ENCODE measurements at places on chromosomes 6 and 20.

DNA sequence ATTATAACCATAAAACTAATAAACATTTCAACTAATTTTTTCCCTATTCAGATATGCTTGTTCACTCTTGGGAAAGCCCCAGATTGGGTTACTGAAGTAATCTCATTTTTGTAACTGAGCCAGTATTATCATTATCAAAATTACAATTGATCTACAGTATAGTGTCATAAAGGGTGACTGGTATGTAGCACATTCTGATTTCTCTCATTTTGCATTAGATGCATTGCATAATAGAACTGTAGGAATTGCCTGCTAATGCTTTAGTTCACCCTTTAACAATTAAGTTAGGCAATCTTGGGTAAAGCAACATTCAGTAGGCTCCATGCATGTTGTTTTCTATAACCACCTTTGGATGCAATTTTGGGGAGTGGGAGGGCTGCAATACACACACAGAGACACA is 150.8 kb upstream of the FLRT3 start:
- no peak for DNase-seq

DNA sequence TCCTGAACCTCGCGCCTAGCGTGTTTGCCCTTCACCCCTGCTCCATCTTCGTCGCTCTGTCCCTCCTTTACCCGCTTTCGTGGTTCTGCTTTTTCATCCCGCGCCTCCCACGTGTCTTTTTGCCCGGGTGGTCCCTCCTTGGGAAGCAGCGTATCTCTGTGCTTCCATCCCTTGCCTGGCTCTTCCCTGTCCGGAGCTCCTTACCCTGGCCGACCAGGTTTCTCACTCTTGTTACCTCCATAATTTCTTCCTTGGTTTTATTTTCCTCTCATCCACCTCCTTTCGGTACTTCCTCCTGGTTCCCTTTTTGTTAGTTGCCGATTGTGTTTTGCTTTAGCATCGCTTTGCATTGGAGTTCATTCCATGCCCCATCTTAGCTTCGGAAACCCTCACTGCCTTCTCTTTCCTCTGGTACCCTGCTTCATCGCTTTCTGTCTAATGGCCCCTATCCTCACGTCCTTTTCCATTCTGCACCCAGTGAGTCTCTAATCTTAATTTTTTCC is 735 bp downstream of the FAM135A start:
- DNase-seq = no peak

- no peak for DNase-seq
Observed at GRCh38 chr6:125665295-125665814, 84.1 kb upstream of the HEY2 start.

GRCh38 chr20:25382704-25383370 is 7.8 kb downstream of the ABHD12 start:
- DNase-seq = no peak

GRCh38 chr20:47093320-47093966 is 198.8 kb downstream of the EYA2 start:
- no peak for DNase-seq

DNA sequence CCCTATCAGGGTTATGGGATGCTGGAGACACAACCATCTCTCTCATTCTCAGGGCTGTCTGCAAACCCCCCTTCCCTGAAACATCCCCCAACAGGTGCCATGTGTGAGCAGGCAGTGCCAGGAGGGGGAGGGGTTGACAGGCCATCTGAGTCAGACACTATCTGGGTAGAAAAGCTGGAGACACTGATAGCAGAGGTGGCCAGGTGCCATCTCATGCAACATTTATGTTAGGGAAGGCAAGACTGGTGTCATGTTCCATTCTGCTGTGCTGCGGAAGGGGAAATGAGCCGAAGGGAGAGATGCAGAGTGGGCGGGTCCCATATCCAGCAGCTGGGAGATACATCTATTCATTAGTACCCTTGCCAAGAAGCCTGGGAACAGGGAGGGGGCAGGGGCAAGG is 3.5 kb downstream of the LHFPL5 start:
- no peak for DNase-seq

DNA sequence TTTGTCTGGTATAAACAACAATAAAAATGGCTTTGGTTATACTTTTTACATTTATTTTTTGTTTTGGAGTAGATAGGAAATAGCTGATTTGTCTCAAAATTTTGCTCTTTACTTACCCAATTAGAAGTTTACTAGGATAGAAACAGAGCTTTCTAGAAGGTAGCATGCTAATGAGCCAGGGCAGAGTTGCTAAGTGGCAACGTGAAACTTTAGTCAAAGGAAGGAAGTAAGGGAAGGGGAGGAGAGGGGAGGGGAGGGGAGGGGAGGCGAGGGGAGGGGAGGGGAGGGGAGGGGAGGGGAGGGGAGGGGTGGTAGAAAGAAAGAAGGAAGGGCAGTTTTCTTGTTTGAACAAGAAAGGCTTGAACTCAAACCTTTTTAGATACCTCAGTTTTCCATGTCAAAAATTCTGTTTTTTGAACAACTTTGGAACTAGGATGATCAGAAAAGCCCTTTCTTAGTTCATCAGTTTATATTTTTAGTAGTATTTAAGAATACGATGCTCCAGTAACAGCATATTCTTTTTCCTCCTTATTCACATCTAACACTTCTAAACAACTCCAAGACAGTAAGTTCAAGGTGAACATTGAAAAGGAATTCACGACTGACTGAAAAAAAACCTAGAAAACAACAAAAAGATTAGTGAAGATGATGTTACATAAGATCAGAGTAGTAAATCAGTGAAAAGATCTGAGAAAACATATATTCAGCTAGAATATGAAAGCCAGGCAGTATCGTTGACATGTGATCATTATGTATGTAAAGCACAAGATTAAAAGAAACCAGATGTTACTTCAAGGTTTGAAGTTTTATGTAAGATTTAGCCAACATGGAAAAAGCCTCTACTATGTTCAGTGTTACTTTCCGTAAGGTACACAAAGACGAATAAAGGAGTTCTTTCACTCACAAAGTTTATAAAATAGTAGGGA is 263.4 kb downstream of the ARHGAP18 start:
- DNase-seq = no peak

GRCh38 chr6:89952686-89953085 is 58.4 kb downstream of the GJA10 start:
- peak; percentile 83 for DNase-seq

- peak; percentile 86 for DNase-seq
Observed at GRCh38 chr6:26234421-26235301, 130.3 kb upstream of the BTN3A2 start.

DNA sequence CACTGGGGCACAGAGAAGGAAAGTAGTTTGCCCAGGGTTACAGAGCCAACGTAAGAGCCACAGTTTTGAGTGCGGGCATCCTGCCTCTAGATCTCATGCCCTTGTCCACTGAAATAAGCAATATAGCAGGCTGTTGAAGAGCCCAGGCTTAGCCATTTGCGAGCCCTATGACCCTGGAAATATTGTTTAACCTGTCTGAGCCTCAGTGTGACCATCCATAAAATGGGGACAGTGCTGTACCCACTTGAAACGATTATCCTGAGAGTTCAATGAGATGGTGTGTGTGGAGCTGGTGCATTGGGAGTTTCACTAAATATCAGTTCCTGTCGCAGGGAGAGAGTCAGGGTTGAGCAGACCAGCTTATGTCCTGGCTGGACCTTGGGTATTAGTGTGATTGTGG is 173.1 kb upstream of the KCNG1 start:
- DNase-seq = no peak

DNA sequence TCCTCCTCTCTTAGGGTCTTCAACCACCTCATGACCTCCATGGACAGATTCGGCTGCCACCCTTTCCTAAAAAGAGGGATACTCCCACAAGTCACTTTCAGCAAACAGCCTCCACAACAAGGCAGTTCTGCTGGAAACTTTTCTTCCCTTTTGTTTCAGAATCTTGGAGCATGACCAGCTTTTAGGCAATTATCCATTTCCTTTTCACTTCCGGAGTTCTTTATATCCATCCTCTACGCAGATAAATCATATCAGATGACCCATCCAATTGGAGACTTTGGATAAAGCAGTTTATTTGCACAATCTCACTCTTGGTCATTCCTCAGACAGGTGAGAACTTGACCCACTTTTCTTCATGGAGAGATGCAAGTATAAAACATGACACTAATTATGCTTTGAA is 398.5 kb downstream of the LMBRD1 start:
- no peak for DNase-seq

DNA sequence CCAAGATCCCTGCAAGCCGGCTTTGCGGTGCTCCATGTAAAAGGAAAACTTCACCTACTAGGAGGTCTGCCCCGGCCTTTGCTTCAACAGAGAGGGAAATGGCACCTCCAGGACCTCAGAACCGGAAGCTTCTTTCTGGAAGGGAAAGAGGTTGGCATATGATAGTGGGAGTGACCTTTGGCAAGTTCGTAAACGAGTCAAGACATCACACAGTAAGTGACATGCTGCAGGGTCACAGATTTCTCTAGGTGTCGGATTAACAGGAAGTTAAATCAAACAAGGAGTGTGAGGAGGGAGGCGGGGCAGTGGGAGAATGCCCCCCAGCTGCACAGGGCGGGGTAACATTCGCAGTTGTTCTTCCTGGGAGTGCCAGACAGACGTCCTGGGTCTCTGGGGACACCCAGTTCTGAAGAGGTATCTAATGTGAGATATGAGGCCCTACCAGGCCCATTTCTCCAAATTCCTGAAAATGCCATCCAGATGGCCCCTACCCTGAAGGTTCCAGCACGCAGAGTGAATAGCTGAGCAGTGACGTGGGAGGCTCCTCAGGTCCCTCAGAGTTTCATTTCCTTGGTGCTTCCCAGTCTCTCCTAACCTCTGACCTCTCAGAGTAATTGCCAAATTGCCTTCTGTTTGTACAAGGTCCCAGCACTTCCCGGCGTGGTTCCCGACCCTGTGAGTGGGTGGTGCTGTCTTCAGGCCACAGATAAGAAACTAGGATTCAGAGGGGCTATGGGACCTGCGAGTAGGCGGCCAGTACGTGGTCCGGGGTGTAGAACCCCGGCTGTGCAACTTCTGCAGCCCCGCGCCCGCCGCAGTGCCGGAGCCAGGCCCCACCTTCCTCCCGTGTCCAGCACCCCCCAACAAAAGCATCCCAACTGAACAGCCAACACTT is 1.9 kb downstream of the RRBP1 start:
- no peak for DNase-seq

GRCh38 chr20:13271098-13271497 is 50.0 kb downstream of the ISM1 start:
- no peak for DNase-seq

GRCh38 chr6:157253017-157253416 is 70.3 kb downstream of the TMEM242 start:
- DNase-seq = no peak

DNA sequence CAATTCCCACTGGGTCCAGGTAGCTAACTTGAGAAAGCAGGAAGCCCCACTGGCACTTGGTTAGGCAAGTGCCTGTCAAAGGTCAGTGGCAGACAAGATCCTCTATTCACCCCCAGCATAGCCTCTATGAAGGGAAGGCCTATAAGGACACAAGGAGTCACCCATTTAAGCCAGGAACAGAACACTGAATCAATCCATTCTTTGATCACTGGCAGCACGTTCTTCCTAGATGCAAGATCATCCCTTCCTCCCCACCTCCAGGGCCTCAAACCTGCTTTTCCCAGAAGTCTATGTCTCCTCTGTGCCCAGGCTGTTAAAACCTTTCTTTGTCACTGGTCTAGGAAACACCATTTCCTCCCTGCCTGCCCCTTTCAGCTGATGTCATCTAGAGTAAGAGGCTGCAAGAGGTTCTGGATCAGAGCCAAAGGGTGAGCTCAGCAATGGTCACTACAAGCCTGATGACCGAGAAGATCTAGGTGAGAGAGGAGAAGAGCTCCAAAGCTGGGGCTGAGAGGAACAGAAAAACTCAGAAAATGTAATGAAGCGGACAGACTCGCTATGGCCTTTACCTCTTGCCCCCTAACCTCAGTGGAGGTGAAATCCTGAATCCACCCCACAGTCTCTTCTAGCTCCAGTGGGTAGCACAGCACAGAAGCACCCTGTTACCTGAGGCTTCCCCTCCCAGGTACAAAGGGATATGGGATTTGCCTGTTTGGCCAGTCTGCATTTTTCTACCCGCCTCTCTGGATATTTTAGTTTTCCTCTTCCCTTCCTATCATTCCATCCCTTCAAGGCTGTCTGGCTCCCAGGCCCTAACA is 1.8 kb downstream of the GTPBP2 start:
- no peak for DNase-seq

GRCh38 chr20:30288346-30288745 is 969.1 kb upstream of the DEFB115 start:
- no peak for DNase-seq

- DNase-seq = no peak
Observed at GRCh38 chr6:170459451-170459850, 93.7 kb downstream of the PSMB1 start.

- DNase-seq = no peak
Observed at GRCh38 chr20:21677261-21677660, 28.2 kb upstream of the PAX1 start.

- DNase-seq = peak; percentile 58
Observed at GRCh38 chr20:45347936-45348778, at the start of gene SDC4. SDC4 (minus strand) TSS chr20:45348424; CDS start chr20:45348384, 40 bp downstream.

- no peak for DNase-seq
Observed at GRCh38 chr6:44224965-44225305, 1.5 kb downstream of the SLC29A1 start.

Measured in CD4-positive, alpha-beta T cell treated with Interleukin-4 for 4 hours (primary cell).